ENCODE measurements at places on chromosomes 6 and 20.
A peak's percentile ranks its signal among the peaks of the same experiment; 100 is the strongest.

DNA sequence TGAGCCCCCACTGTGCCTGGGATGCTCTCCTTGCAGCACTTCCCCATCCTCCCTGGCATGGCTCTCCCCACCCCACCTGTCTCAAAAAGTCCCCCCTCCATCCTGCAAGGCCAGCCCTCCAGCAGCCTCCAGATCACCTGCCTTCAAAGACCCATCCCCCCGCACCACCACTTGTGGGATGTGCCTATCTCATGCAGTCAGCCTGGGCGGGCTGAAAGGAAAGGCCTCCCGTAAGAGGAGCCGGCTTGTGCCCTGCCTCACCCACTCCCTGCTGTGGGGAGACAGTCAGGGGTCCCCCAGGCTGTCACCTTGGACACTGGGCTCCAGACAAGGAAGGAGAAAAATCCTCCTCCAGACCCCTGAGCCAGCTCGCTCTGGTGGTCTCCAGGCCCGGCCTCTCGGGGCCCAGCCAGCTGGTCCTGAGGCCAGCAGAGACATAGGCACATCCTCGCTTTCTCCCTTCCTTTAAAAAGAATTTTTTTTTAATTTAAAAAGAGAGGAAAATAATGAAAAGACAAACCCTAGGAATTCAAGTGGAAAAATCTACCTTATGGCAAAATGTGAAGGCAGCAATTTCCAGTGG lies 77.3 kb downstream of the GRM4 start:
- no peak for DNase-seq

DNA sequence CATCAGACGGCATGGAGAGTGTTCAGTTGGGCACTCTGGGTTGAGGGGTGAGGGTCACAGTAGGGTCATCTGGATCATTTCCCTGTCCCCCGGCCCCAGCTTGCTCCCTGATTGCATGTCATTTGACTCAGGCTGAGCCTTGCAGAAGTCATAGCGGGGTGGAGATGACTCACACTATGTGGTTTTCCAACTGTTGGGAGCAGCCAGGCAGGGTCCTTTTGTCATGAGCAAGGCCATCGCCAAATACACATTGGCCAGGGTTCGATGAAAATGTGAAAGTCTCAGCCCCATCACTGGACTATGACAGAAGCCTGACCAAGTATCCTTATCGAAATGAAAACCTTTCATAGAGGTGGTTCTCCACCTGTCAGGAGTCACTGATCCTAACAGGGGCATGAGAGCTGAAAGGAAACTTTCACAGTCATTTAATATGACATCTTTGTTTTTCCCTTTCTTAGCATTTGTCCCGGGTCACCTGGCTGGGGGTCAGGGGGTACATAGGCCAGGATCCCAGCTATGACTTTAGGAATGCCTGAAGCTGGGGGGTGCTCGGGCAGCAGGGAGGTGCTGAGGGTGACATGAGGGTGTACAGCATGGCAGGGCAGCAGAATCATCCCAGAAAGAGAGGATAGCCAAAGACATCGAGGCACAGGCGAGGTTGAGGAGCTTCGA lies 70.2 kb upstream of the CD93 start:
- peak; percentile 27 for DNase-seq

GRCh38 chr6:163702736-163703135 lies 288.2 kb downstream of the QKI start:
- no peak for DNase-seq

DNA sequence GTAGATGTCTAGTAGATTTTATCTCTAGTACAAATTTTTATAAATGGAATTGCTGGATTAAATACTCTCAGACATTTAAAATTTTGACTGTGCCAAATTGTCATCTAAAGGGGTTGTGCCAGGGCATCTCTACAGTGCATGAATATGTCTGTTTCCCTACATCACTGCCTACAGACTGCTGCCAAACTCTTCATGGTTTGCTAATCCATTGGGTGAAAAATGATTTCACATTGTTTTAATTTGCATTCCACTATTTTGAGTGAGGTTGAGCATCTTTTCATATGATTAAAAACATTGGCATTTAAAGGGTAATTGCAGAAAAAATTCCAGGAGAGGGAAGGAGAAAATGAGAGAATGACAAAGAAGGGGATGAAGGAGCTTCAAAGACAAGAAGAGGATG lies 267.7 kb upstream of the RNF24 start:
- no peak for DNase-seq

- no peak for DNase-seq
Observed at GRCh38 chr6:25050356-25050755, 114.6 kb upstream of the RIPOR2 start.

- DNase-seq = no peak
Observed at GRCh38 chr6:43495409-43495941, 14.7 kb downstream of the LRRC73 start.

DNA sequence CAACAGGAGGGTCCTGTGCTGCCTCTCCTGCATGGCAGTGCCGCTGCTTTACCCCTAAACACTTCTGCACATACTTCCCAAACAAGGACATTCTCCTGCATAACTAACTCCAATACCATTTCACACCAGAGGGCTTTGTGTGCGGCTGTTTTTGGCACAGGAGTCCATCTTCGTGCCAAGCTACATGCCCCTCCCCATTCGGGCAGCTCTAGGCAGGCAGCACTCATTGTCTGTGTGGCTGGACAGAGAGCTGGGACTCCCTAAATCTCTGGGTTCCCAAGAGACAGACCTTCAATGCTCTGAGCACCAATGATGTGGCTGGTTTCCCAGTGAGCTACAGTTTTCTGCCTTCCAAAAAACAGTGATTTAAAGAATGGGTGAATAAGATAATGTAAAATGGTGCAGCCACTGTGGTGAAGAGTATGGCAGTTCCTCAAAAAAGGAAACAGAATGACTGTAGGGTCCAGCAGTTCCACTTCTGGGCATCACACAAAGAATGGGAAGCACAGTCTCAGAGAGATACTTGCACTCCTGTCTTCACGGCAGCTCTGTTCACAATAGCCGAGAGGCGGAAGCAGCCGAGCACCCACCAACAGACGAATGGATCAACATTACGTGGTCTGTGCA lies 80.3 kb upstream of the DUSP22 start:
- DNase-seq = no peak

DNA sequence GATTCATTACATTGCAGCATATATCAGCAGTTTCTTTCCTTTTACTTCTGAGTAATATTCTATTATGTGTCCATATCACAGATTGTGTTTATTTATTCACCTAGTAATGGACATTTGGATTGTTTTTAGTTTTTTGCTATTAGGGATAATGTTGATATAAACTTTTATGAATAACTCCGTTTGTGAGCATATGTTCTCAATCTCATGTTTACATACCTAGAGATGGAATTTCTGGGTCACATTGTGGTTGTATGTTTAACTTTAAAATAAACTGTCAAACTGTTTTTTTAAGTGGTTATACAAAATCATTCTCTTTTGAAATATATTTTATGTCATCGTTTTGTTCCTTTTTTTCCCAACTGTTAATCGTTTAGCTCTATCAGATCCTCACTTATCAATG lies 311.6 kb downstream of the MMUT start:
- no peak for DNase-seq

DNA sequence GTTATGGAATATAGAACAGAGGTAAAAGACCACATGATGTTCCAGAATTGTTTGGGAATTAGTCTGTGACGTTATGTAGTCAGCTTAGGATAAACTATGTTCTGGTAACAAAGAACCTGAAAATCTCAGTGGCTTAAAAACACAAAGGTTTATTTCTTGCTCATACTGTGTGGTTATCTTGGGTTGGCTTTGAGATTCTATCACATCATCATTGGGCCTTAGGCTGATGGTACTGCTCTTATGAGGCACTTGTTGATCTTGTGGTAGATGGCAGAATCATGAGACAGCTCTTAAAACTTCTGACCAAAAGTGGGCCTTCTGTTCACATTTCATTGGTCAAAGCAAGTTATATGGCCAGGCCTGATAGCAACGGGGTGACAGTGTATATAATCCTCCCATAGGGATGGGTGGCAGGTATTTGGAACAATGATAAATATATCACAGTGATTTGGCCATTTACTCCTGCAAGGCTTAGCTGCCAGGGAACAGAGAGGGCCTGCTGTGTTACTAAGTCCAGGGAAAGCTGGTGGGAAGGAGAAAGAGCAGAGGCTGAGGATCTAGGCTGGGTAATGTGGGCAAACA lies 13.5 kb downstream of the DHX35 start:
- no peak for DNase-seq

DNA sequence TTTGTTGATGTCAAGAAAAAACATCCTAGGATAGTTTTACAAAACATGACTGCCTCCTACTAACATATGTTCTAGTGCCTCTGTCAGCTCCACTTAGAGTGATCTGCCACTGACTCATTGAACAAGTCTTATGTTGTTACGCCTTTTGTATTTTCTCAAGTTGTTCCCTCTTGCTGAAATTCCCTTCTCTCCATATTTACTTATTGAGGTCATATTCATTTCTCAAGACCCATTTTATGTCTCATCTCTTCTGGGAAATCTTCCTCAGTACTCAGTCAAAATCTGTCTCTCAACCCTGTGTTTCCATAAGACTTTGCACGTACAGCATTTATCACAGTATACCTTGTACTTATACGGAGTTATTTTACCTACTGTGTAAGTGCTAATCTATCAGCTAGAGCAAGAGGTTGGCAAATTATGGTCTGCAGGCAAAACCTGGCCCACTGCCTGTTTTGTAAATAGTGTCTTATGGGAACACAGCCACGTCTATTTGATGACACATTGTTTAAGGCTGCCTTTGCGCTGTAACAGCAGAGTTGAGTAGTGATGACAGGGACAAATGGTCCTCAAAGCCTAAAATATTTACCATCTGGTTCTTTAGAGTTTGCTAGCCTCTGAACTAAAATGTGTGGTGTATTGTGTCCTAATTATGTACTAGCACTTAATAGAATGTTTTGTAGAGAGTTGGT lies 83.4 kb downstream of the ADGRB3 start:
- no peak for DNase-seq

All from H9 (cell line).